Activated CD8-positive, alpha-beta memory T cell treated with anti-CD3 and anti-CD28 coated beads for 48 hours (primary cell): ENCODE measurements at places on chromosomes 3 and 15.

- no peak for DNase-seq
Observed at GRCh38 chr3:139718415-139718814, 40.6 kb upstream of the NMNAT3 start.

GRCh38 chr3:189273736-189274135 lies 102.0 kb downstream of the TPRG1 start:
- no peak for DNase-seq

DNA sequence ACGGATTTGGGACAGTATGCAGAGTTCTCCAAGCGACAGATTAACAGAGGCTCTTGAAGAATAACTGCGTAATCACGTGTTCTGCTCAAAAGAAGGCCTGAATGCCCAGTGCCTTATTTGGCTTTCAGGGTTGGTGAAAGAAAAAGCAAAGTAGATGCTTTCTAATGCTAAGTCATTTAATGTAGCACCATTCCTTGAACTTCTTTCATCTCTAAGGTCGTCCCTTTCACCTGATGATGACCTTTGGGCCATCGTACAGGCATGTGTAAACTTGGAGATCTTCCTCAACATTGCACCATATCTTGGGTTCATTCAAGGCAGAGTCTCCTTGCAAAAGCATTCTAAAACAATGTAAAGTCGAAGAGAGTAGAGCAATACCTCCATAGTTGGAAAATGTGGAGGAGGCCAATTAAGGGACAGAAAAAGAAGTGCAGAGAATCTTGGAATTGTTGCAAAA lies 48.9 kb downstream of the TMEM44 start:
- DNase-seq, result no peak

DNA sequence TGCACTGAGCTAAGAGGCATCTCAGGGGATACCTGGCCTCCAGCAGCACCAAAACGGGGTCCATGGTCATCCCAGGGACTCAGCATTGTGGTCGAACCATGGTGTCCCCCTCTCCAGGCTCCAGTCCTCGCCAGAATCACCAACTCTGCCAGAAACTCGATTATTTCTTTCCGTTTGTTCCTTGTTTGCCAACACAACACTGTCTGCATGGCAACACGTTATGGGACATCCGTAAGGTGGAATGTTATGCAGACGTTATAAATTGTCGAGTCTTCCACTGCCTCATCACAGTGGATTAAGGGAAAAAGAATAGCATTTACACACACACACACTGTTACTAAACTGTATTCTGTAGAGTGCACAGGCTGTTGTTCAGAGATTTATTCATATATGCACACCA lies 52.5 kb upstream of the RPL32 start:
- no peak for DNase-seq

GRCh38 chr3:194979173-194979572 lies 291.8 kb downstream of the XXYLT1 start:
- no peak for DNase-seq

GRCh38 chr3:30103186-30103585 lies 503.2 kb upstream of the TGFBR2 start:
- DNase-seq, result no peak

DNA sequence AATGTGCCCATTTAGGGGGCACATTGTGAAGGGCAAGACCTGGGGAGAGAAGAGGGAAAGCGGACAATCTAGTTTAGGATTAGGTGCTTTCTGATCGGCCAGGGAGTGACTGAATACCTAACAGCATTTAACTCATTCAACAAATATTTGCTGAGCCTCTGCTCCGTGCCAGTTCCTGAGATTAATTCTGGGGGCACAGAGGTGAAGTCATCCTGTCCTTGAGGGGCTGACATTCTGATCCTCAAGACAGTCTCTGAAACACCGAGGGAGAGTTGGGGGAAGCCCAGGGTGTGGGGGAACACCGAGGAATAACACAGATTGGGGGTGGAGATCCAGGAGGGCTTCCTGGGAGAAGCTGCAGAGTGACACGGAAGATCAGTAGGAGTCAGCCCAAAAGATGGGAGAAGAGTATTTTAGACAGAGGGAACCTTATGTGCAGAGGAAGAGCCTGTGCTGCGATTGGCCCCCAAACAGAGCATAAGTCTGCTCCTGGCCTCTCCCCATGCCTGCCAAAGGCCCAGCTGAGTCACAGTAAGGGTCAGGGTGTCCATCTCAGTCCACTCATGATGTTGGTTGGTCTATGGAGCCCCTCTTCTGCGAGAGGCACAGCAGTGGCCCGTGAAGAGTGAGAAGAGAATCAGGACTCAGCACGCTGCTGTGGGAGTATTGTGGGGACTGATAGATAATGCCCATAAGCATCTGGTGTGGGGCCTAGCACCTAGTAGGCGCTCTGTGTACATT lies 60.2 kb downstream of the AMOTL2 start:
- DNase-seq, result no peak

GRCh38 chr15:58247855-58248842 lies 110.0 kb downstream of the AQP9 start:
- no peak for DNase-seq

DNA sequence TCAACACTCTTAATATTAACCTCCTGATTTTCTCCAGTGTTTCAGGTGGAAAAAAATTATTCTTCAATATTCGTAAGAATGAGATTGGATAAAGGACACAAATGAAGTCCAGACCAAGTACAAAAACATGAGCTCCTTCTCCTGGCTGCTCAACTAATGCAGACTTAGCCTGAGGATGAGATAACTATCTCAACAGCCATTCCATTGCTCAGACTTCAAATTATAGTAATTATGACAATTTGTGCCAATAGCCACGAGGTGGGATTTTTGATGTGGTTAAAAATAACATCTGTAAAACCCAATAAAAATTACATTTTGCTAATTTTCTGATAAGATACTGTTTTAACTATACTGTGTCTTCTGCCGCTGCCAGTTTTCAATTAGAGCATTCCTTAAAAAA lies 323.6 kb downstream of the SOX2 start:
- DNase-seq, result no peak

GRCh38 chr15:86741917-86742316 lies 662.2 kb downstream of the AGBL1 start:
- no peak for DNase-seq

- DNase-seq, result no peak
Observed at GRCh38 chr3:47430606-47431005, 45.1 kb downstream of the SCAP start.

DNA sequence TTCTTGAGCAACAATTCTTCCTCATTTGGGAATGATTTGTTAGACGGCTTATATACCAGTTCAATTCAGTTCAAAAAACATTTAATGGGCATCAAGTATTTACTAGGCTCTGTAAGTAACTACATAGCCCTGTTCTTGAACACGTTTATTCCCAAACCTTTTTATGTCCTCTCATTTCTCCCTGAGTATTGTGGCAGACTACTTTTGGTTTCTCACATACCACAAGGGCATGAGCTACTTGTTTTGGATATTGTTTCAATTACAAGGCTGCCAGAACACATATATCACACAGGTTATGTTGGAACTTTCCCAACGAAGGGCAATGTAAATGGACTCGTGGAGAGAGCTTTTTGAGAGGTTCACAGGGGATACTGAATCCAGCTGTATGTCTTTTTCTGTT lies 363.8 kb upstream of the NAALADL2 start:
- DNase-seq, result no peak

GRCh38 chr3:113690482-113690881 lies 6.0 kb downstream of the USF3 start:
- no peak for DNase-seq

GRCh38 chr3:100261485-100261903 lies 702 bp downstream of the TBC1D23 start:
- no peak for DNase-seq
